ENCODE measurements at places on chromosomes 2 and 18.

GRCh38 chr2:128632501-128632800 is 313.8 kb upstream of the HS6ST1 start:
- no peak for DNase-seq

GRCh38 chr2:239178484-239178883 is 222.3 kb downstream of the HDAC4 start:
- DNase-seq: no peak

- no peak for DNase-seq
Observed at GRCh38 chr2:181998041-181998835, 12.6 kb downstream of the PPP1R1C start.

DNA sequence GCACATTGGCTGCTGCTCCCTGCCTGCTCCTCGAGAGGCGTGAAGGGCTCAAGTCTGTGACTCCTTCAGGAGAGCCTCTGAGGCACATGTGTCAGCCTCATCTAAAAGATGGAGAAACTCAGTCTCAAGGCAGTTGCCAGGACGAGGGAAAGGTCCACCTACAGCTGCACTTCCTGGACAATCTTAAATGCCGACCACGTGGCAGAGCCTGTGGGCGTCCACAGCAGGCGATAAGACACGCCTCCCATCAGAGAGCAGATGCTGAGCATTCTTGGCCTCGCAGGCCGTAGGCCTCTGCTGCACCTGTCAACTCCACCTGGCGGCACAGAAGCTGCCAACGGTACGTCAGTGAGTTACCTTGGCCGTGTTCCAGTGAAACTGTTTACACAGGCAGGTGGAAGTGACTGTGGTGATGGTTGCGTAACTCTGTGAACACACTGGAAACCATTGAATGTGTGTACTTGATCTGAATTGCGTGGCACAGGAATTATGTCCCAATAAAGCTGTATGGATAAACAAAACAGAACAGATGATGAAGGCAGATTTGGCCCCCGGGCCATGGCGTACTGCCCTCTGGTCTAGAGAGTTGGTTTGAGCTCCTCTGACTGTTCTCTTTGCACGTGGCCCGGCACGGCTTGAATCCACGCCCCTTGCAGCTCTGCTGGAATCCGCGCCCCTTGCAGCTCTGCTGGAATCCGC is 114.5 kb downstream of the RNF144A start:
- DNase-seq: peak; percentile 23

- DNase-seq: no peak
Observed at GRCh38 chr2:36336321-36336720, 19.3 kb upstream of the CRIM1 start.

GRCh38 chr2:212154477-212154878 is 384.1 kb downstream of the ERBB4 start:
- DNase-seq: no peak

DNA sequence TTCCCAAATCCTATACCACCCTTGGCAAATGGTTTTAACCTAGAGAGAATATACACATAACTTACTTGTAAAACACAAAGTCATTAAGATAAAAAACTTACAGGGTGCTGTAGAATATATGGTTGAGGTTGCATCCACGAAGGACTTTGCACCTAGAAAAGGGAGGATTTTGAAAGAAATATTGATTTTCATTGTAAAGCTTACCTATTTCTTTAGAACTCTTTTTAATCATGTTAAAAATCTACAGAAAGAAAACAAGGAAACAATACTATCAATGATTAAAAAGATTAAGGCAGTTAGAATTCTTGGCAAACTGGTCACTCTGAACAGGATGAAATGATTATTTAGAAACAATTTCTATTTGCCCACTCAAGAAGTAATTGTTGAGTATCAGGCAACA is 81.1 kb upstream of the ITGB6 start:
- DNase-seq: no peak

- no peak for DNase-seq
Observed at GRCh38 chr2:147603876-147604275, 241.0 kb upstream of the ACVR2A start.

GRCh38 chr2:201342923-201343322 is 14.2 kb downstream of the FLACC1 start:
- DNase-seq: no peak

GRCh38 chr2:160257041-160257742 is 57.1 kb upstream of the ITGB6 start:
- DNase-seq: no peak

- DNase-seq: peak; percentile 31
Observed at GRCh38 chr18:65527879-65528633, 222.8 kb upstream of the CDH7 start.

DNA sequence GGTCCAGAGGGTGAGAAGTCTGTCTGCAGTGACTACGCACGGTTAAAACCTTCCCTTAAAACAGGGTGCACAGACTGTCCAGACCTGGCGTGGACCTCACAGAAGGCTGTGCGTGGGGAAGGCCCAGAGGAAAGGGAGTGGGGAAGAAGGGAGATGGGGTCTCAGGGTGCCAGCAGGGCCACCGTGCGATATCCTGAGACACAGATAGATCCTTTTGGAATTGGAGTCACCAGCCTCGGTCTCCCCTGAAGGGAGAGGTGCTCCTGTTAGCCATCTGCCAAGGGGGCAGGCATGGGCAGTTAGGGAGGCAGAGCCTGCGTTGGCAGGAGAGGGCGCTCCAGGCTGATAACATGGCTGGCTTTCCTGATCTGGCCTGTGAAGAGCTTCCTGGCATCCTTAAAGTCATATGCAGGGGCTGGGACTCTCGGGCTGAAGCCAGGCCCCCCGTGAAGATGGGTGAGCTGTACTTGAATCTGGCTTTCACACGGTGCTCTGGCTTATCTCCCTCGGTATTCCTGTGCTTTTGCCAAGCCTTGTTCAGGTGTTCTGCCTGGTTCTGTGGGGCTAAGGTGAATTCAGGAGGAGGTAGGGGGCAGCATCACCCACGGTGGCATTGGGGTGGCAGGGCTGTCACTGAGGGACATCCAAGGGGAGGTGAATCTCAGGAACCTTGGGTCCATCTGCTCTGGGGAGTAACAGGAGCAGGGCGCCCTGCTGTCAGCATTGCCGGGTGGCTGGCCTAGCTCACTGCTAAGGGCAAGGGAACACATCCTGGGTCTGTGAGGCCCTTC is 107.2 kb upstream of the SMAD2 start:
- DNase-seq: no peak

GRCh38 chr2:229752970-229753729 is 38.8 kb upstream of the DNER start:
- no peak for DNase-seq

- DNase-seq: no peak
Observed at GRCh38 chr2:133054297-133054696, 384.3 kb upstream of the LYPD1 start.

GRCh38 chr18:37578886-37579513 is 13.4 kb upstream of the CELF4 start:
- no peak for DNase-seq

DNA sequence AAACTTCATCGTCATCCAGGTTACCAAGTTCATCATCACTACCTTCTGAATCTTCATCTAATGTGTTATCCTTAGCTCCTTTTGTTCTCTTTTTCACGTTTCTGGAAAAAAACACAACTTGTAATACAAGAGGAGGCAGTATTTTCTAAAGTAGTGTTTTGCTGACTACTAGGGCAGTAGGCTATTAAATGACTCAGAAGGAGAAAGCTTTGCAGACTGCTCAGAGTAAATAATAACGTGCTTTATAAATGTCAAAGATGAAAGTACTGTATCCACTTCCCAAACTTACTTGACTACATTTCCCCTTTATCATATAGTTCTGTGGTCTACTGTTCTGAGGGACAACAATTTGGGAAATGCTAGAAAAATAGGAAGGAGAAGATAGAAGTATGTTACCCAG is 15.6 kb downstream of the CEBPZOS start:
- DNase-seq: no peak

GRCh38 chr2:54166121-54166773 is 50.8 kb downstream of the ACYP2 start:
- no peak for DNase-seq

DNA sequence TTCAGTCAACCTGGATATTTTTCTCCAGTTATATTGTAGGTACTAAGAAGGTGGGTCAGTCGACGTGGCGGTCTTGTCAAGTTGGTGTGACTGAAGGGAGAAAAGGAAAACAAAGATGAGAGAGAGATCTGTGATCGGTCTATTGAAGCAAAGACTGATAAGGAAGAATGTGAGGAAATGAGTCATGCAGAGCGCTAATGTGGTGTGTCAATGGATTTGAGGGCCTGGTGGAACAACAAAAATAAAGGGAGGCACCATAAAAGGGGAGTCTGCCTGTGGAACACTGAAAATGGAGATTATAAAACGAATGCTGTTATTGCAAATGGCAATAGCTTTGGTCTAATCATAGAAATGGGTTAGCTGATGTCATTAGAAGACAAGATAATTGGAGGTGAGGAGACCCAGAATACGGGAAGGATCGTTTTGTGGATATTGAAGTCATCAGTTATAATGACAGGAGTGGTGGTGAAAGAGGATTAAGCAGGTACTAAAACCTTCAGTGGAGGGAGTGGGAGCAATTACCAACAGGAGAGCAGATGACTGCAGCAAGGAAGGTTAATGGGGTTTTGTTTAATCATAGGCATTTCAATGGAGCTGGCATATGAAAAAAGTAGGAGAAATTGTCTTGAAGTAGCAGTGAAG is 599.1 kb upstream of the FSHR start:
- no peak for DNase-seq

GRCh38 chr18:35311496-35311895 is 21.5 kb upstream of the ZSCAN30 start:
- no peak for DNase-seq

GRCh38 chr2:57880446-57880845 is 166.2 kb upstream of the VRK2 start:
- no peak for DNase-seq

- DNase-seq: no peak
Observed at GRCh38 chr2:158926478-158926948, 41.9 kb upstream of the TANC1 start.
